Parietal lobe (tissue), 2 donors: ENCODE measurements at places on chromosomes 5 and 9. TPM values are rescaled to one million over a fixed set of nuclear protein-coding genes. Genes with fewer than 3 reads are reported as not detected.

Gene ADAMTS19
- total RNA-seq = 1.9 TPM

Gene ECSCR
- 4.7 TPM for total RNA-seq

Gene LCN10
- not detected for total RNA-seq

Gene ACSL6
- total RNA-seq = 69.5 TPM

Gene TMC1
- total RNA-seq = 0.94 TPM

Gene EXD3
- total RNA-seq = 36.9 TPM

Gene GRXCR2
- total RNA-seq = not detected

Gene TMOD1
- total RNA-seq = 42.6 TPM

Gene SMAD5
- 41.3 TPM for total RNA-seq

Gene NPR3
- 13.1 TPM for total RNA-seq

Gene DNAJC18
- total RNA-seq = 44.1 TPM

Gene GMCL2
- not detected for total RNA-seq
